ENCODE measurements at places on chromosomes 4 and X.

DNA sequence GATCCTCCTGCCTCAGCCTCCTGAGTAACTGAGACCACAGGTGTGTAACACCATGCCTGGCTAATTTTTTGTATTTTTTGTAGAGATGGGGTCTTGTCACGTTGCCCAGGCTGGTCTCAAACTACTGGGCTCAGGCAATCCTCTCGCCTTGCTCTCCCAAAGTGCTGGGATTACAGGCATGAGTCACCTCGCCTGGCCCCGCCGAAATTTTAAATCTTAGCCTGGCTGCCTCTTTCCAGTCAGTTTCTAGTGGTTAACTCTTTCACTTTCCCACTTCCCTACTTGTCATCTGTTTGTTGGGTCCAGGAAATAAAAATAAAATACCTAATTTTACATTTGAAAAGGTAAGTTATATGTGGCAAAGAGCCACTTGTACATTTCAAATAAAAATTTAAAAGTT, 62.4 kb downstream of the TMEM165 start:
- DNase-seq: no peak

- DNase-seq: no peak
Measured at GRCh38 chr4:73702796-73703287, 37.5 kb upstream of the CXCL8 start.

DNA sequence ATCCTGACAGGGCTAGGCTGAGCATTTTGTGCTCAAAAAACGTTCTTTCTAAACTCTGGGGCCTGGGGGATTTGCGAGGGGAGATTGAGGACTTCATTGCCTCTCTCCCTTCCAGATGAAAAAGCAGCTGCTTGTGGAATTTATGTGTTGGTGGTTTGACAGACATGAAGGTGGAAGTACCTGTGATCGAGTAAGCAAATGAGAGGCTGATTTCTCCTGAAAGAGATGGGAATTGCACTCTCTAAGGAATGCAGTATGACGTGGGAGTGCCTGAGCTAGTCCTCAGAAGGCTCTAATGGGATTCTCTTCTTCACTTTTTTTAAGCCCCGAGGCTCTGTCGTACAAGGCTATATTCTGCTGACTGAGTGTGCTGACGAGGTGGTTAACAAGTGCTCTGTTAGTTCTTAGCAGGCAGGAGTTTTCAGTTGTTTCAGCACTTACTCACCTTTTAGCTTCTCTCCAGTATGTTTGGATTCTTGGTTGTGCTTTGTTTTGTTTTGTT, 426.8 kb upstream of the CNKSR2 start:
- no peak for DNase-seq

DNA sequence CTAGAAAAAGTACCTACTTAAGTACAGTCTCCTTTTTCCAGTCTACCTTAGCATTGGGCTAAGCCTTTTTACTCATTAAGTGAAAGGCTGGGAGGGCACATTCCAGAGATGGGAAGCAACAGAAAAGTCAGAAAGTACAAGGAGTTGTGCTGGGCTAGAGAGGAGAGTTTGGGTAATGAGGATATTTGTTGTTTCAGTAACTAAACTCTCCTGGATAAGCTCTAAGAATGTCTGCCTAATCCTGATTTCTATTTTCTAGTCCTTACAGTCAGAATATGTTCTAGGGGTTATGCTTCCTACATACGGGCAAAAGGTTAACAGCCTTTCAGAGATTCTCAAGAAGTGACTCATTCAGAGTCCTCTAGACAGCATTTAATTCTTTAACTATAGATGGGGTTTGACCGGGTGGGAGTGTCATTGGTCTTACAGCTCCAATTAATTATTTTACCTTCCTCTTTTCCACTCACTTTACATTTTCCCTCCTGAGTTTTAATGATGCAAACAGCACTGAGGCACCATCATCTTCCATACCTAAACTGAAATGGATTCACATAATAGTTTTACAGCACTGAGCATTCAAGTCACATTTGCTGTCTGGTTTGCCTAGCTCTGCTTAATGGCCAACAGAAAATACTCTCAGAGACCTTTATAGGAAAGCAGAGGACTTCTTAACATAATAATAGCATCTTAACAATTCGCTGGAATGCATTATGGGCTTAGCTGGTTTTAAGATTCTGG, 42.9 kb downstream of the USP26 start:
- DNase-seq: no peak

GRCh38 chrX:114584375-114584943, 573 bp downstream of the HTR2C start:
- DNase-seq: no peak

GRCh38 chr4:89379511-89380044, 72.0 kb upstream of the GPRIN3 start:
- DNase-seq: no peak

GRCh38 chrX:114272096-114272686, 311.7 kb upstream of the HTR2C start:
- DNase-seq: no peak

GRCh38 chr4:183099537-183100297, 660 bp downstream of the WWC2 start:
- DNase-seq: peak; percentile 74

DNA sequence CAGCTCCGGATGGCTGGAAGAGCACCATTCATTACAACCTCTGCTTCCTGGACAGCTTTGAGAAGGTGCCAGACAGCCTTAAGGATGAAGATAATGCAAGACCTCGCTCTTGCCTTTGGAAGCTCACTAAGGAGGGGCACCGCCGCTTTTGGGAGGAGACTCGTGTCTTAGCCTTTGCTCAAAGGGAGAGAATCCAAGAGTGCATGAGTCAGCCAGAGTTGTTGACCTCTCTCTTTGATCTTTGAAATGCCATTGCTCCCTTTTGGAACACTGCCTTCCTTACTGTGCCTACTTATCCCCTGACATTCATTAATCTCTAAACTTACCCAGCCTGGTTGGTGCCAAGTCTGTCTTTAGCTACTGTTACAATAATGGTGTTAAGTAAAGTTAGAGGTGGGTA, 1.2 kb downstream of the FOXR2 start:
- no peak for DNase-seq

DNA sequence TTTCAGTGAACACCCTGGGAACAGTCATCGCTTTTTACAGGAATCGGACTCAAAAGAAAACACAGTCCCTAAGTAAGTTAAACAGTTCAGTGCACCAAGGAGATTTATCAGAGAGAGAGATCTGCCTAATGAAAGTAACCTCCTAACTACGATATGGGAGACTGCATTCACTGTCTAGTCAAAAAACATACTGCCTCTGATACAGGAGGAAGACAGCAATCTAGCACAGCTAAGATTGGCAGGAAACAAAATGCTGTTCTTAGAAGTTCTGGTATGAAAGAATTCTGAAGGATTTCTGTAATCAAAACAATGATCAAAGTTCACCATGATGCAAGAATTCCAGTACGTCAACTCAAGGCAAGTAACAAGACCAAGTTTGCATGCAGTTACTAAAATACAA, 92.8 kb downstream of the MAML3 start:
- no peak for DNase-seq

GRCh38 chr4:52750819-52751486, at the start of gene ERVMER34-1:
ERVMER34-1 (minus strand) TSS chr4:52751425; CDS start chr4:52745520, 5,905 bp downstream.
- peak; percentile 69 for DNase-seq

DNA sequence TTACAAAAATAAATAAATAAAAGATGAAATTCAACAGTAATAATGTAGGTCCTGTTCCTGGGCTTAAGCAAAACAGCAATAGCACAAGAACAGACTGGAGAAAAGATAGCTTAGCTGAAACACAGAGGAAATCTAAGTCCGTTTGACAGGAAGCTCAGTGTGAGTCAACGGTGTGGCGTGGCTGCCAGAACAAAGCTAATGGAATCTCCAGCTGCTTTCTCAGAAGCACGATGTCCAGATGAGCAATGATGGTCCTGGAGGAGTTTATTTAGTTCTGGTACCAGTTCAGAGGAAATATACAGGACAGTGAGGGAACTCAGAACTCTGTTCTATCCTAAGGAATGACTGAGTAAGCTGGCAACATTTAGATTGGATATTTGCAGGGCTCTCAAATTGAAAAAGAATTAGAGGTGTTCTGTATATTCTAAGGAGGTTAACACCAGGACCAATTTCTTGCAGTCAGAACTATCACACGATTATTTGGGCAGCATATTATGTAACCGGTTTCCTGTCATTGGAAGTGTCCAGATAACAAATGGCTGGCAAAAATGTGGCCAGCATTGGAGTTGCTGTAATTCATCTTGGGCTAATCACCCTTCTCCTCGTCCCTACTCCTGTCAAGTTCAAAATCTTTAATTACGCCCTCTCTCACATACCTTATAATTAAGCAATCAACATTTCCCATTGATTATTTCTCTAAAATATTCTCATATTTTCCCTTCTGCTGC, 12.7 kb downstream of the GAB3 start:
- DNase-seq: peak; percentile 86

DNA sequence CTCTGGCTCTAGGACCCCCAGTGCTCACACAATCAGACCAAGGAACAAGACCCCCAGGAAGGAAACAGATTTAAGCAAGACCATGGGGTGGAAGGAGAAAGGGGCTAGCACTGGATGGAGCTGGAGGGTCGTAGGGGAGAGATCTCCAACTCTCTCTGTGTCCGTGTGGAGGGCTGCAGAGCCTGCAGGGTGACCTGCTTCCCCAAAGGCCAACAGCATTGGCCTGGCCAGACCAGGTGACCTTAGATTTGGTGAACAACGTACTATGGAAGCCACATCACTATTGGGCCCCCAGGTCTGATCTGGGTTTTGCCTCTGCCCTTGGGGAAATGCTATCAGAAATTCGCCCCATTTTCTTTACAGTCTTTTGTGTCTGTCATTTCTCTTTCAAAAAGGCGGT, 26.0 kb downstream of the NLGN3 start:
- DNase-seq: no peak

DNA sequence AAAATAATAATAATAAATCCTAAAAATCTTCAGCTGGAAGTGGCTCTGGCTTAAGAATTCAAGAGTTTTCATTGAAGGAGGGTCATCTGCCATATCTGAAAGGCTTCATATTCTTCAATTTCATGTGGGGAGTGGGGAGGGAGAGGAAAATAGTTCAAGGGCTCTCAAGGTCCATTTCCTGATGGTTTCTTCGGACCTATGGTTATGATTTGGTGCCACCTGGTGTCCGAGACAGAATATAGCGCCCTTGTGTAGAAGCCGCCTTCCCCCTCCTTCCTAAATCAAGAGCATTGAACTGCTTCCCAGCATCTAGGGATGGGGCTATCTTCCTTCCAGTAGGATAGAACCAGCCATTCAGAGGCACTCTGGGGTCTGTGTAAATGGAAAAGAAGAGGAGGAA, 34.3 kb downstream of the NLGN3 start:
- peak; percentile 78 for DNase-seq

DNA sequence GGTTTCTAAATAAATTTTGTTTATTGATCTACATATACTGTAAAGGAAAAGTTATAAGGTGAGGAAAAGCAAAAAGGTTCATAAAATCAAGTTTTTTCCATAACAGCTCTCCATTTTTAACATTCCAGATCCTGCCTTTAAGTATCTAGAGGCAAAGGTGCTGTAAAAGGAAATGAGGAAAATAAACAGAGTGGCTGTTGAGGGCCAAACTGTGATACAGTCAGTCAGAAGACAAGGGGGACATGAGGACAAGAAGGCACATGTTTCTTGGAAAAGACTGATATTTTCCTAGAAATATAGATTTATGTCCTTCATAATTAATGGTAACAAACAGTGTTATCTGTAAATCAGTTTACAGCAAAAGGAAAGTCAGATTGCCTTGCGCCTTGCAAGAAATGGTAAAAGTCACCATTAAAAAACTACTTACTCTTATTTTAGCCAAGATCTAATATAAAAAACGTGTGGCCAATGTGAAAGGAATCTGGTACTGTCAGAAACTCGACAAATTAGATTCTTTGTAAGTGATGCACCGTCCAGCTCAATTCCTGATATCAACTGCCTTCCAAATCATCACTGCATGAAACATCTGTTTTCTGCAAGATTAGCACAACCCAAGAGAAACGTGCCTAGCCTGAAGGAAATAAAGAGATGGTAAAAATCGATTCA, 34.0 kb upstream of the VEGFD start:
- DNase-seq: no peak

DNA sequence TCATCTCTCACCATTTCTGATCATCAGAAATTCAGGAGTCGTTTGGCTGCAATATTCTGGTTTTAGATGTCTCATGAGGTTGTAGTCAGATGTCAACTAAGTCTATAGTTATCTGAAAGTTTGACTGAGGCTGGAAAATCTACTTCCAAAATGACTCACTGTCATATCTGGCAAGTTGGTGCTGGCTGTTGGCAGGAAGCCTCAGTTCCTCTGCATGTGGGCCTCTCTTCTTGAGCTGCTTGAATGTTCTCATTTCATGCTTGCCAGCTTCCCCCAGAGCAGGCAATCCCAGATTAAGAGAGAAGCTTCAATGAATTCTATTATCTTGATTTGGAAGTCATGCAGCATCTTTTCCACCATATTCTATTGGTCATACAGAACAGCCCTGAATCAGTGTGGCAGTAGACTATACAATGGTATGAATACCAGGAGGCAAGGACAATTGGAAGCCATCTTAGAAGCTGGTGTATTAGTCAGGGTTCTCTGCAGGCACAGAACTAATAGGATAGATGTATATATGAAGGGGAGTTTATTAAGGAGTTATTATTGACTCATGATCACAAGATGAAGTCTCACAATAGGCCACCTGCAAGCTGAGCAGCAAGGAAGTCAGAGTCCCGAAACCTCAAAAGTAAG, 46.8 kb upstream of the ELF2 start:
- DNase-seq: no peak

- DNase-seq: no peak
Measured at GRCh38 chr4:24794051-24794450, 1.3 kb upstream of the SOD3 start.

DNA sequence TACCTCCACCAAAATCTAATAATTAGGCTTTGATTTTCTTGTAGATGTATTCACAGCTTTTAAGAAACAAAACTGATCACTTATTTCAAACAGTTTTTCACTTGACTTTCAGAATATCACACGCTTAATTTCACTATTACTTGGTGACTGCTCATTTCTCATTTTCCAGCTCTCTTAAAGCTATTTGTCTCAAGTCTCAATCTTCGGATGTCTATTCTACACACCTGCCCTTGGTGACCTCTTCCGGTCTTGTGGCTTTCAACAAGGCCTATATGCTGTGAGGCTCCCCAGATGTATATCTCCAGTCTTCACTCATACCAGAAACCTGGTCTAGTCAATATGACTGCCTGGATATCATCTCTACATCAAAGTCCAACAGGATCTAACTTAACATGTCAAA, 34.9 kb upstream of the ANXA10 start:
- no peak for DNase-seq

DNA sequence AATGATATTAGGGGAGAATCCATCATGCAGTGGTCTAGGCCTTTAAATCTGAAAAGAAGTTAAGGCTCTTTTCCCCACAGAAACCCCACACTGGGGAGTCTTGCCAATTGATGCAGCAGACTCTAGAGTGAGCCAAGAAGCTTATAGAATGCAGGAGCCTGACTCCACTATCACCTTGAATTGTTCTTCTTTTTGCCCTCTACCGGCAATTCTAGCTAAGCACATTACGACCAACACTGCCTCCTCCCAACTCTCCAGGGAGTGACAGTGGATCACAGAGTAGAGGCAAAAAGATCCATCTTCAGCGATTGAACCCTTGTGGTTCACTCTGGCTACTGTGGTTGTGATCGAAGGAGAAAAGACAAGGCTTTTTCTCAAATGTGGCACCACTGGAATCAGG, 331.5 kb downstream of the NKX6-1 start:
- no peak for DNase-seq
